Hematopoietic multipotent progenitor cell treated with erythropoietin and hydrocortisone succinate and interleukin-3 and kit ligand, for 4 days (in vitro differentiated cells): ENCODE measurements at places on chromosomes 4 and X.

DNA sequence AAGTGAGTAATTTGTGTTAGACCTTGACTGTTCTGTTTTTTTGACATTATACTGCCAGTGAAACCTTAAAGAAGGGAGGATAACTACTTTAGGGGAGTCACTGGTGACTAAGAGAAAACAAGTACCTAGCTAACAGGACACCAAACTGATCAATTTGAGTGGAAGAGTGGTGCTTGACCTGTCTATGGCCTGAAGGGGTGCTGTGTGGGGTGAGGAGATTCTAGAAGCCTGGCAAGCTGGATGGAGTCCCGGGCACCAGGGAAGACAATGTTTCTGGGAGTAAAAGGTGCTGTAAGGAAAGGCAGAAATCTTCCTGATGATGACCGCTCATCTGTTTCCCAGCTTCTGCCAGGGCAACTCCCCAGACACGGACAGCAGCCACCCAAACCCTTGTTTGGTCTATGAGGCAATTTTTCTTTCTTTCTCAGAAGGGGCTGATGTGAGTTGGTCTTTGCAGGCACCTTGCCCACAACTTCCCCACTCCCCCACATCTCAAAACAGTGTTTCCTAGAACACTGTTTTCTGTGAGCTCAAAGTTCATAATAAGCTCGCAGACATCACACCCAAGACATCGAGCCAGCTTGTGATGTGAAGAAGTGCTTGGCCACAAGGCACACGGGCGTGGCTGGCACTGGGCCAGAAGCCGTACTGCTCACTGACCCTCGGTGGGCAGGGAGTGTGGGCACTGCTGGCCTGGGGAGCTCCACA, 4.6 kb downstream of the TXK start:
- peak; percentile 66 for DNase-seq

GRCh38 chrX:96372313-96373046, 312.2 kb upstream of the DIAPH2 start:
- peak; percentile 72 for DNase-seq

GRCh38 chrX:153971124-153971449, 531 bp downstream of the HCFC1 start:
- DNase-seq, result peak; percentile 95

DNA sequence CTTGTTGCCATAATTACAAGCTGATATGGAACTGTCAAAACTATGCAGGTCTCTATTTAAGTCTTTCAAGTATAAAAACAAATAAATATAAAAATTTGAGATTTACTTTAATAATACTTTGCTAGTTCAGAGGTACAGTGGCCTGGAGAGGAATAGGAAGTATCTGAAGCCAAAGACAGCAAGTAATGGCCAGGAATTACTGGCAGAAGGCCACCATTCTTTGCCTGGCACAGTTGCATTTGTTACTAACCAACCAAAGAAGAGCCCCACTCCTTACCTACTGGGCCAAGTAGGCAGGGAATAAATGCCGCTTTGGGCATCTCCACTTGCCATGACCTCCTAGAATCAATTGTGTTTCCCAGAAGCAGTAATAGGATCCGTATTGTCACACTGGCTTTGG, 13.8 kb upstream of the ADAMTS3 start:
- no peak for DNase-seq
